Activated gamma-delta T cell treated with anti-CD3 and anti-CD28 coated beads, Interleukin-2, amount 50 U/mL, for 16 hours (primary cell): ENCODE measurements at places on chromosomes 2 and 18.
A peak's percentile ranks its signal among the peaks of the same experiment; 100 is the strongest.

DNA sequence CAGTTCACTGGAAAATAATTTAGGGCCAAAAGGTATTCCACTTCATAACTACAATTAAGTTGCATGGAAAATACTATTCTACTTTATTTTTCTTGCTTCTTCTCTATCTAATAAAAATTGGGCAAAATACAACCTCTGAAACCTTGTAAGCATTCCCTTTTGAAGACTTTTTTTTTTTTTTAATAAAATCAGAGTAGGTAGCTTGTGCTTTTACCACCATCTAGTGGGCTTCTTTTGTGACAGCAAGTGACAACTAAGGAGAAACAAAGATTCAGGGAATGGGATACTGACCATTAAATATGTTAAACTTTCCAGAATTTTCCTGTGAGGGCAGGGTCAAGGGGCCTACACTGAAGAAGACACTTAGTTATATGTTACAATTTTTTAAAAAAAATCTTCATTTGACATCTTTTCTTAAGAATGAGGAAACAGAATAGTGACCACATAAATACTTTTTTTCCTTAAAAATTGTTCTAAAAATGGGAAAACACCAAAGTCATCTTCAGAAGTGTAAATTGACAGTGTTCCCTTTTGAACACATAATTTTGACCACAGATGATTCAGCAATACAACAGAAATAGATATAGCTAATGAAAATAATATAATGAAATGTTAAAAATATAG lies 1183.2 kb upstream of the ACVR2A start:
- DNase-seq: no peak

GRCh38 chr2:62334009-62334408 lies 138.1 kb downstream of the B3GNT2 start:
- no peak for DNase-seq

DNA sequence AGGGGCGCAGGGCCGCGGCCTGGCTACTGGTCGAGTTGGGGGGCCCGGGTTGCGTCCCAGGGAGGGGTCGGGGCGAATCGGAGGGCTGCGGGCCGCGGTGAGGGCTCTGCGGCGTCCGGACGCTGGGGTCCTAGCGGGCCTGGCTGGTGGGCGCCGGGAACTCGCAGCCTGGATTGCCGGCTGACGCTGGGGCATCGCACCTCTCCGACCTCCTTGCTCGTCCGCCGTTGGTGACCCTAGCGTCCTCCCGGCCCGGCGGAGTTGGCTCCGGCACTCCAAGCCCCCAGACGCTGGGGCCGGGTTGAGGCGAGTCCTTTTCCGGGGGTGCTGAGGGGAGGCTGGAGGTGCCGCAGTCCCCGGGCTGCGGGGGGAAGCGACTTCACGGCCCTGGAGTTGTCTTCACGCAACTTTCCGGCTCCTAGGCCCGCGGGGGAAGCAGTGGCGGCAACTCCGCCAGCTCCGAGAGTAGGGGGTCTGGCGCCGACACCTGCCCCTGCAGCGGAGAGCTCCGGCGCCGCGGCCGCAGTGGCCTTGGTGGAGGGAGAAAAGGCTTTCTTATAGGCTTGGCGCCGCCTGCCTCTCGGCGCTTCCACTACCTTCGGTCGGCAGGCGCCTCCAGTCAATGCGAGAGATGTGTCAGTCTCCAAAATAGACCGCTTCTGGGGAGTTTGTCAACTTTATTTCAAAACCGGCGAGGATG lies 70.3 kb downstream of the HAUS1 start:
- peak; percentile 14 for DNase-seq

GRCh38 chr2:127683757-127684156 lies 8.4 kb upstream of the LIMS2 start:
- no peak for DNase-seq

DNA sequence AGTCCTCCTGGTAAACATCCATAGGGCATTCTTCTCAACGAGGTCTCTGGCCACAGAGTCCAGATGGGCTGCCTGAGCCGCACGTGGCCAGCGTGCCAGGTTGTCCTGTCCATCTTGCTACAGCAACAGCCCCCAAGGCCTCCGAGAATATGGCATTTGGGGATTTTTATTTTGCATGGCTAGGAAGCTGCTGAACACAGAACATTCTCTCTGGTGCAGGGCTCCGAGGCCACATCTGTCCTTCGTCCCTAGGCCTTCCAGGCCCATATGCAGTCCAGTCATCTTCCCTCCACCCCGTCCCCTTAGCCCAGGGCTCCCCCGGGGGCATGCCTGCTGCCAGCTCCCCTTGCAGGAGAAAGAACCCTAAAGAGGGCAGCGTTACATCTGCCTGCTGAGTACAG lies 2.3 kb downstream of the HDAC4 start:
- DNase-seq: no peak

DNA sequence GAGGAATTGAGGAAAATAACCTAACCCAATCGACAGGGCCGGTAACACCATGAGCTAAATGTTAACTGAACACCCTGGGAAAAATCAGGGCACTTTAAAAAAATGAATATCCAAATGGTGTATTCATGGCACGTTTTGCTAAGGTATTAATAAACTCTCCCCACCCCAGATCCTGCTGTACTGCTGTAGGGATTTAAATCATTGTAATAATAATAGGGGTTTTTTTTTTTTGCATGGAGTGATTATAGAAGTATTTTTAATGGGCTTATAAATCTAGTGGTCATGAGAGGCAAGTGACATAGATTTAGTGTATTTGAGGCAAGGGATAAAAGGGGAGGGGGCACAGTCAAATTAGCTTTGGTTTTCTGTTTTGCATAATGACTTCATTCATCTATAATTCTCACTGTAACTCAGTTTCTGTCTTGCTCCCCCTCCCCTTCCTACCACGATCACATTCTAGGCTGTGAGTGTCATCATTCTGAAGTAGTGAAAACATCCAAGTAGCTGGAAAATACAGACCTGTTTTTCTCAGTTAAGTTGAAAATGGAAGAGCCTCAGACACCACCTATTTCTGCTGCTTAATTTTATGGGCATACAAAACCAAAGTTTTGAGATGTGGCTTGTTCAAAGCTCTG lies 18.2 kb upstream of the MGAT5 start:
- no peak for DNase-seq

DNA sequence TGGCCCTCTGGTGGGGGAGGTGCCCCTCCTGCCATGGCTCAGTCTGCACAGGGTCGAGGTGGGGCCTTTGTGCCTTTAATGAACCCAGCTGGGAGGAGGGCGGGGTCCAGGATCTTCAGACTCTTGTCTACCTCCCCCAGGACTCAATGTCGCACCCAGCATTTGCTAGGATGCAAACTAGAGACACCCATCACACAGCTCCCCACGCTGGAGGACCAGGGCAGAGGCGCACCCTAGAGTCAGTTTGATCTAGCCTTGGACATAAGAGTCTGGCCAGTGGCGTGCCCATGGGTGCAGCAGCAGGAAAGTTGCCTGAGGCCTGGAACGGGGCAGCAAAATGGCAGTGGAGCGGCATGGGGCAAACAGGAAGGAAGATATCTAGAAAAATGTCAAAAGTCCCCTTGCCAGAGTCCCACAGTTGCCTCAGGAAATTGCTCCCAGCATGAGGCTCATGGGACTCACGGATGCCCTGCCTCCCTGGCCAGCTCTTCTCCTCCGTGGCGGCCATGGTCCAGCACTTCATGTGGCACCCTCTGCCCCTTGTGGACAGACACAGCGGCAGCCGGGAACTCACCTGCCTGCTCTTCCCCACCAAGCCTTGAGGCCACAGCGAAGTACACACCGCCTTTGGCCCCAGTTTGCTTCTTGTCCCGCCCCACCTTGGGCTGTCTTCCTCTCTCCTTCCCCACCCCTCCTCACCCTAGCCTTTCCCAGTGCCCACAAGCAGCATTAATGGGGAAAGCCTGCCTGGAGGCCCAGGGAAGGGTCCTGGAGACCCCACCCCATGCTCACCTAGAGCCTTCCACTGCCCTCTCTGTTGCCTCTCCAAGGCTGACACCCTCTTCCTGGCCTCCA lies 17.7 kb downstream of the SH2D6 start:
- no peak for DNase-seq

DNA sequence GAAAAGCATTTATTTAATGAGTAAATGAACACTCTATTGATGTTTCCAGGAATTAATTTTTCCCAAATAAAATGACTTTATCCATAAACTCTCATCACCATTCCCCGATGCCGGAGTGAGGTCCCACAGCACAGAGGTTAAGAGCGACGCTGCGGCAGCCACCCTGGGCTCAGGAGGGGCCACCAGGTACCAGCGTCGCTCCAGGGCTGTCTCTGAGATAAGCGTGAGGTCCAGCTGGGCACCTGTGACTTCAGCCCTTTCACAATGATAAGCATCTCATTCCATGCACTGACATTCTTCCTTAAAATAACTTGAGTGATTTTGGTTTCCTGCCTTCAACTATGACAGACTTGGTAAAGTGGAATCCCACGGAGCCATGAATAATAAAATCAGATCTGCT lies 182.1 kb downstream of the TWIST2 start:
- DNase-seq: no peak

- no peak for DNase-seq
Measured at GRCh38 chr2:114862243-114862642, 419.8 kb downstream of the DPP10 start.

- no peak for DNase-seq
Measured at GRCh38 chr18:79379251-79379905, 16.4 kb upstream of the NFATC1 start.

DNA sequence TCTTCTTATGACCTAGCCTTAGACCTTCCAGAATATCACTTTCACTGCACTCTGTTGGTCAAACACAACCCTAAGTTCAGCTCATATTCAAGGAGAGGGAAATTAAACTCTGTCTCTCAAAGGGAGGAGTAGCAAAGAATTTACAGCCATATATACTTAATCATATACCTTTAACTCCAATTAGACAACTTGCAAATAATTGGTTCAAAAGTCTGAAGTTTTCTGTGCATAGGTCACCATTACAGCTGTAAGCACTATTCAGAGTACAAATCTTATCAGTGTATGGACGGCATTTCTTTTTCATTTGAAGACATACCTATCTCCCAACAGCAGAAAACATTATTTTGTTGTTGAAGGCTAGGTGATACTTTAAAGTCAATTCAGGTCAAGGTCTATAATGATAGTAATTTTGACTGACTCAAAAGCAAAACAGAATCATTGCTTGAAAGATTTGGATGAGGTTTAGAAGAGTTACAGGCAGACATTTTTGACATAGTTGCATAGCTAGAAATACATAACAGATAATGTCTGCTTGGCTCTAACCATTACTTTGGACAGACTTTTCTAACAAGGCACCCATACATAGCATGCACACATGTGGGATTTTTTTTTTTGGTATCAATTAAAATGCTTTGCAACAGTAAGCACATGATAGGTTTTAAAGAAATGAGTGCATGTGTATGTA lies 131.5 kb downstream of the CPS1 start:
- DNase-seq: no peak

DNA sequence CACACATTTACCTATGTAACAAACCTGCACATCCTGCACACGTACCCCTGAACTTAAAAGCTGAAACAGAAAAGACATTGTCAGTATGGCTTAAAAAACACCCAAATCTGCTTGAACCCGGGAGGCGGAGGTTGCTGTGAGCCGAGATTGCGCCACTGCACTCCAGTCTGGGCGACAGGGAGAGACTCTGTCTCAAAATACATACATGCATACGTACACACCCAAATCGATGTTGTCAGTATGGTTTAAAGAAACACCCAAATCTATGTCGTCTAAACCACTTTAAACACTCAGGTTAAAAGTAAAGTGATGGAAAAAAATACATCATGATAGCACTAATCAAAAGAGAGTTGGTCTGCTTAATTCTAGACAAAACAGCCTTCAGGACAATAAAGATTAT lies 257.5 kb downstream of the RPRM start:
- no peak for DNase-seq

GRCh38 chr18:44826418-44827259 lies 146.0 kb downstream of the SETBP1 start:
- no peak for DNase-seq

DNA sequence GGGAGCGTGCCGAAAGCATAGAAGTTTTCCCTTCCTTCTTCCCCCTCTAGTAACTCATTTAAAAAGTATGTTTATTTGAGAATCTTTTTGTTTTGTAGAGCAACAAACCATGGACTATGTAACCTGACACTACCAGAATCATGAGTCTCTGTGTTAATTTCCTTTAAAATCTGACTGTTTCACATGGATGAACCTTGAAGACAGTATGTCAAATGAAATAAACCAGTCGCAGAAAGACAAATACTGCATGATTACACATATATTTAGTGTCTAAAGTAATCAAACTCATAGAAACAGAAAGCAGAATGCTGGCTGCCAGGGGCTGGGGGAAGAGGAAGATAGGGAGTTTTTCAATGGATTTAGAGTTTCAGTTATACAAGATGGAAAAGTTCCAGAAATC lies 32.3 kb downstream of the PTPN2 start:
- DNase-seq: no peak

DNA sequence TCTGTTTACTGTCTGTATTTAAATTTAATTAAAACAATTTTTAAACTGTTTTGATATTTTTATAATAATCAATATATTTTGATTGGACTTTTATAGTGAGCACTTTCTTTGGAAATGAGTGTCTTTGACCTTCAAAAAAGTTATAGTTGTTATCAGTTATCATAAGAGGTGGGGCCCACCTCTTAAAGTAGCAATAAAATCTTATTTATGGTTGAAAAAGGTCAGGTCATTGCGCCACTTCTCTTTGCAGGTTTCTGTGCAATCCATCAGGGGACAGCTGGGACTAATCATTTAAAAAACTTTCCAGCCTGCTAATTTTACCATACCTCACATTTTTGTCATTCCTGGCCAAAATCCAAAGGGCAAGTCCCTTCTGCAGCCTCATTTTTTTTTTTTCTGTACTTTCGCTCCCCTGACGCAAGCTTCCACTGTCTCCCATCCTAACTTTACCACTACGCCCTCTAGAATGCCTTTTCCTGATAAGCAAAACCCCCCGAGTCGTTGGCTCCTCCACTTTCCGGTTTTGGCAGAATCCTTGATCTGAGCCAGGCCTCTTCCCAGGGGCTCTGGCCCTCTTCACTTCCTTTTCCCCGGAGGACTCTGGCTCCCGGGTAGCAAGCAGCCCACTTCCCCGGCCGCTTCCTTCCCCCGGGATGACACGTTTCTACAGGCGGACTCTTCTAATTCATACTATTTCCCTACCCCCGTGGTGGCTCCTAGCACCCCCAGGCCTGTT lies 1.1 kb upstream of the SEH1L start:
- no peak for DNase-seq

- no peak for DNase-seq
Measured at GRCh38 chr18:47151439-47151838, 1.1 kb upstream of the HDHD2 start.

GRCh38 chr2:191910518-191910917 lies 63.6 kb upstream of the CAVIN2 start:
- no peak for DNase-seq

- no peak for DNase-seq
Measured at GRCh38 chr2:140975237-140975636, 1155.6 kb downstream of the LRP1B start.

GRCh38 chr2:60353406-60353800 lies 200.1 kb downstream of the BCL11A start:
- DNase-seq: no peak

GRCh38 chr18:12038082-12038638 lies 55.5 kb upstream of the ANKRD62 start:
- no peak for DNase-seq
